ENCODE measurements at places on chromosomes 12 and 14.

- DNase-seq: no peak
Observed at GRCh38 chr12:131529196-131530040, 181.5 kb upstream of the SFSWAP start.

- peak; percentile 40 for DNase-seq
Observed at GRCh38 chr12:70853326-70853725, 67.2 kb downstream of the PTPRR start.

- no peak for DNase-seq
Observed at GRCh38 chr14:102951034-102951433, 28.6 kb downstream of the AMN start.

DNA sequence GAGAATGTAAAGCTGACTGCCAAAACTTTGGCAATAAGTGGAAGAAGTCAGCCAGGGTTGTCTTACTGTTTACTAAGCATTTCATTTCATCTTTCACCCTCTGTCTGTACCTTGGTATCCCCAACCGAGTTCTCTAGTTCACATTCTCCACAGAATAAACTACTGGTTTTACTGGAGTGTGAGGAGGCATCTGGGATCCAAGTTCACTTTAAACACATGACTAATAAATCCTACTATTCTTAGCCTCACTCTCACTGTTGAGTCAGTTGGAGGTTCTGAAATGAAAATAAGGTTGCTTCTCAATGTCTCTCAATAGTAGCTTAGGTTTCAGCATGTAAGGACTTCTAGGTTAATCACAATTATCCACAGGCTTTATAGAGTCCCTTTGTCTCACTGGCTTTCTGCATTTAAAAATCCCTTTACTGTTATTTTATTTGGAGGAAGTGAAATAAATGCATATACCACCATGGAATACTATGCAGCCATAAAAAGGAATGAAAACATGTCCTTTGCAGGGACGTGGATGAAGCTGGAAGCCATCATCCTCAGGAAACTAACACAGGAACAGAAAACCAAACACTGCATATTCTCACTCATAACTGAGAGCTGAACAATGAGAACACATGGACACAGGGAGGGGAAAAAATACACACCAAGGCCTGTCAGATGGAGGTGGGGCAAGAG is 95.8 kb downstream of the EPS8 start:
- DNase-seq: no peak

GRCh38 chr14:67010602-67011001 is 178.6 kb upstream of the GARIN2 start:
- DNase-seq: no peak

GRCh38 chr14:74360163-74360562 is 11.9 kb downstream of the VRTN start:
- DNase-seq: no peak

DNA sequence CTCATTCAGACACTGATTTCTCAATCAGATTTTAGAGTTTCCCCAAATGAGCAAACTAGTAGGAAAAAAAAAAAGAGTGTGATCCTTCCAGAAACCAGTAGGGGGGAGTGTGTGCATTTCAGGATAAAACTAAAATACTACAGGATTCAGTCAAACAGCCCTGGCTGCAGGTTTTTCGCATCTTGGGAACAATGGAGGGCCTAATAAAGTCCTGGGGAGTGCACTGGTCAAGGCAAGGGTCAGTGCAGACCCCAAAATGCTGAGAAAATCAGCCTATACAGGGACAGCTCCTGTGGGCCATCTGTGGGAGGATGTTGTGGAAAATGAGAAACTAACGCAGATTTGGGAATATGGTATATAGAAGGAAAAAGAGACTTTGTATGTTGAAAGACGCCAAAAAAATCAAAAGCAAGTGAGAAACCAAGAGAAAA is 22.2 kb upstream of the ABCD4 start:
- DNase-seq: no peak

- DNase-seq: no peak
Observed at GRCh38 chr12:127717278-127717677, 549.7 kb upstream of the TMEM132C start.

GRCh38 chr12:106115440-106115839 is 23.3 kb downstream of the NUAK1 start:
- no peak for DNase-seq
